OCI-M1 (cell line): ENCODE measurements at places on chromosomes 11 and 22.

GRCh38 chr22:49792107-49792506 is 35.6 kb downstream of the BRD1 start:
- no peak for DNase-seq

DNA sequence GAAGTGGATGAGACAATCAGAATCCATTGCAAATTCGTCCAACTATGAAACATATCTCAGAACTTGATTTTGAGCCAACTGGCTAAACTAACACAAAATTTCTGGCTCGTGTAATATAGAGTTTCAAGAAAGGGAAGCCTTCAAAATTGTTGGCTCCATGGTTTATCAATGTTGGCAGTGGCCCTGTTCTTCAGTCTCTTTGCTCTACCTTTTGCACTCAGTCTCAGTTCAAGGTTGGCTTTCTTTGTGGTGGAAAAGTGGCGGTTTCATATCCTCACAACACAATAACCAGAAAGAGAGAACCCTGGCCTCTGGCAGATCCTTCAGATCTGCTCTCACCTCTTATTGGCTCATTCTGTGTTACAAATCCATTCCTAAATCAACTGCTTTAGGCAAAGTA is 473.8 kb upstream of the API5 start:
- DNase-seq = no peak

DNA sequence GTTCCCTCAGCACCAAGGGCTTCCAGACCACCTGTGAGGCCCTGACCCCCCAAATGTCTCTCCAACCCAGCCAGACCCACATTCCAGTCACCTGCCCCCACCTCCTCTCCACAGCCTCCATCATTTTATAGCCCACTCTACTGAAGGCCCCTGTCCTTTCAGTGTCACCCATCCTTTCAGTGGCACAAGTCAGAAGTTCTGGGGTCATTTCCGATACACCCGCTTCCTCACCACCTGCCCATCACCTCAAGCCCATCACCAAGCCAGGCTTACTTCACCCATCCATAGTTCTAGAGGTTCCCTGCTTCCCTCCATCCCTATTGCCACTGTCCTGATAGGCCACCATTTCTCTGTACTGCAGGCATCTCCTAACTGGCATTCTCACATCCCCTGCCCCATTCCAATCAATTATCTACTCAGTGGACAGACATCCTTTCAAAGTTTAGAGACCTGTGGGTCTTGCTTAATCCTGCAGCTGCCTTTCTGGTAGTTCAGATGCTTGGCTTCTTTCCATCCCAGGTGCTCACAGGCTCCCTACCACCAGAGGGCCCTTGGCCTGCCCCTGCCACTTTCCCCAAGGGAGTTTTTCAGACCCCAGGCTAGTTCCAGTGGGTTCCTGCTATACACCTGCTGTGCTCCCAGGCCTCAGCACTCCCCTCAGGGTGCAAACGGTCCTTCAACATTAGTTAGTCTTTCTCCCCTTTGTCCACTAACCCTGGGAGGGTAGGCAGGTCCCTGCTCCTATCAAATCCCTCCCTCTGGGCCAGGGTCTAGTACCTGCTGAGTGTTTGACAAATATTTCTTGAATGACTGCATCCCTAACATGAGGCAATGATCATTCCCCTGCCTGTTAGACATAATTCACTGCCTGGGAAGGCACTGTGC is 7.6 kb downstream of the KCNQ1OT1 start:
- peak; percentile 25 for DNase-seq

GRCh38 chr11:36270701-36271100 is 18.5 kb downstream of the COMMD9 start:
- no peak for DNase-seq

- DNase-seq = no peak
Measured at GRCh38 chr22:38248280-38248679, 24.5 kb downstream of the TMEM184B start.

GRCh38 chr11:45641961-45642360 is 23.5 kb downstream of the CHST1 start:
- no peak for DNase-seq

DNA sequence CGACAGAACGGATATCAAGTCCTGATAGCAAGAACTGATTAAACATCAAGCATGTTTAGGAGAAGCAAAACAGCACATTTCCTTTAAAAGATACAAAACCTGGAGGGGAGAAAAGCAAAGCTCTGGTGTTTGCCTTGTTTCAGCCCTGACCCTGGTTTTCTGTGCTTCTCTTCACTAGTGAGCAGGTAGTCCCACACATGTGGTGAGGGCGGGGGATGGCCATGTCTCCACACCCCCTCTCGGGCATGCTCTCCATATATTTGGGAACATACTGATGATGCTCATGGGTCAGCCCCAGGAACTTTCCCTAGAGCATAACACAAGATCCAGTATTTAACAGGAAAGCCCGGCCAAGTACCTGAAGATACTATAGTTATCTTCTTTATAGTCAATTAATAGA is 10.1 kb downstream of the C11orf16 start:
- no peak for DNase-seq

GRCh38 chr11:10784232-10785145 is 24.2 kb downstream of the EIF4G2 start:
- DNase-seq = no peak

DNA sequence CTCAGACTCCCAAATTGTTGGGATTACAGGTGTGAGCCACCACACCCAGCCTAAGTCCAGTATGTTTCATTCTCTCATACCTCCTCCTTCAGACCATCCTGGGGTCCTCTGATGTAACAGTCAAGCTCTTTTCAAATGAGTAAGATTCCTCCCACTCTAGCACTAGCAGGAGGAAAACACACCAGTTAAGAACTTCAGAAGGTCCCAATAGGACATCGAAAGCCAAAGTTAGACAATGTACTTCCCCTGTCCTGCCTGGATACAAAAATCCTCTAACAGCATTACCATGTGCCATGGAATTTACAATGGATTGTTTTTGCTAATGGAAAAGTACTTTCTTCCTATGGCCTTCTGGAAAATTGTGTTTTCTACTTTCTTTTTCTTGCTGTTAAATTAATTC is 67.1 kb downstream of the CCDC34 start:
- DNase-seq = no peak

- no peak for DNase-seq
Measured at GRCh38 chr11:64729851-64730382, 6.9 kb upstream of the NRXN2 start.

DNA sequence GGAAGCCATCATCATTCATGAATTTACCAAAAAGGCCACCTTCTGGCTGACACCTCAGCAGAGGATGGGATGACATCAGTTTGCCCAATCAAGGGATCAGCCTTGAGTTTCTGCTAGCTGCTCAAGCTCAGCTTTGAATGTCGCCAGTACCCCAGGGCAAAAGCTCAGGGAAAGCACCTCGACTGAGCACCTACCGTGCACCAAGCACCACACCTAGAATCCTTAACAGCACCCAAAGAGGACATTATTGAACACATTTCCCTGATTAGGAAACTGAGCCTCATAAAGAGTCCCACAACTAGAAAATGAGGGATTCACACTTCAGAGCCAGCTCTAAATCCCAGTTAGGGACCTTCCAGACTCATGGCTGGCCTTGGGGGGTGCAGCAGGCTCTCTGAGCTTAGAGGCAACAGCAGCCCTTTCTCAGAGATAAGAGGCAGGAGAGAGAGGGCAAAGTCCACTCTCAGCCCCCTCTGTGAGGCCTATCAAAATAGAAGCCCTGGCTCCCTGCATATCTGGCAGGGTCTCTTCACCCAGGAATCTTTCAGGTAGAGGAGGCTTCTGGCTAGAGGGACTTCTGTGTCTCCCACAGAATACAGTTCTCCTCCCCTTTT is 13.4 kb upstream of the DAGLA start:
- DNase-seq = no peak

DNA sequence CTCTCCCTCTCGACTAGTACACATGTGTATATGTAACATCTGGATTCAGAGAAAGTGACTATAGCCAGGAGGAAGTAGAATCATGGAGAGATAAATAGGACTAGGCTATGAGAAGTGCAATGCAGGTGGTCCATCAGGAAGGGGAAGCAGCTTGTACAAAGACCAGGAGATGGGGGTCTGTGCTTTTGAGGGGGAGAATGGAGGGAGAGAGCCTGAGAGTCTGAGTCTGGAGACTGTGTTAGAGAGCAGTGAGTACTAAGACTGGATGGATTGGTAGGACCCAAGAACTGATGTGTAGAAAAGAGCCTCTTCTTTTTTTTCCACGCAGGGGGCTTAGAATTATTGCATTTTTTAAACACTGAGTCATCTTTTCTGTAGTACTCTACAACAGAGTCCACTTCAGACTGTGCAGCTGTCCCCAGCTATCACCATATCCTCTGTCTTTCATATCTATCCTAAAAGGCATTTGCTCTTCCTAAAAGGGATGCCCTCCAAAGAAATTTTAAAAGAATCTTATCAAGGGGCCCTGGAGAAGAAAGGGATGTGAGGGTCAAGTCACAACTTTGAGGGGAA is 80.4 kb downstream of the BDNF start:
- no peak for DNase-seq

DNA sequence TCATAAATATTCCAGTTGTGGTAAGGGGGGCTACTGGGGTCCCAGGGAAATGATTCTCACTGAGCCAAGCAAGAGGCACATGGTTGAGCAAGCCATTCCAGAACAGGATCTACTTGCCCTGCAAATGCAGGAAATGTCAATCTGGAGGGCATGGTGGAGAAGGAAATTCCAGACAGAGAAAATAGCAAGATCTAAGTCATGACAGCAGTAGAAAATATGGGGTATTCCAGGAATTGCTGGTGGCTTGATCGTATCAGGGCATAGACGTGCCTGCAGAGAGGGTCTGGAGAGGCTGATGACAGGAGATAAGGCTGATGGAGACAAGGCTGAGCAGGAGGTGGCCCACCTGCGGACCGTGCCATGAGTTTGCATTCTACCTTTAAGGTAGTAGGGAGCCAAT is 566.3 kb upstream of the CADM1 start:
- DNase-seq = no peak

GRCh38 chr22:22857607-22858558 is 29.7 kb upstream of the IGLL5 start:
- no peak for DNase-seq

DNA sequence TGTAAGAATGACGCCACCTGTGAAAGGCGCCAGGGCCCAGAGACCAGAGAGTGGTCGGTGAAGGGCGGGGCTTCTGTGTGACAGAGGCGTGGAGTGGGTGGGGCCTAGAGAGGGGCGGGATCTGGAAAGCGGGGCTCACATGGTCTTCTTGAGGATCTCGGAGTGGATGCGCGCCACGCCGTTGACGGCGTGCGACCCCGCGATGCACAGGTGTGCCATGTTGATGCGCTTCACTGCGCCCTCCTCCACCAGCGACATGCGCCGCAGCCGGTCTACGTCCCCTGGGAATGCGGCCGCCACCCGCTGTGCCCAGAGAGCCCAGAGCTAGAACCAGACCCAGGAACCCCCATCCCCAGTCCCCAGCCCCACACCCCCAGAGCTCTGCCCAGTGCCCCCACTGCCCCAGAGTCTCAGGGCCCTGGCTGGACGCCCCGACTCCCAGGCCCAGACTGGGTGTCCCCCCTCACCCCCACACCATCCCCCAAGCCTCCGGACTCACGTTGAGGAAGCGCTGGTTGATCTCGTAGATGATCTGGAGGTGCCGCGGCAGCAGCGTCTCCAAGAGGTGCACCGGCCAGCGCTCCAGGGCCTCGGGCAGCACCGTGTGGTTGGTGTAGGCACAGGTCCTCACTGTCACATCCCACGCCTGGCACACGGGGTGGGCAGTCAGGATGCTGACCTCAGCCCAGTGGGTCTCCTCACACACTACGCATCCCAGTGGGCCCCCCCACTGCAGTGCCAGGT is 6.2 kb downstream of the PYGM start:
- no peak for DNase-seq

DNA sequence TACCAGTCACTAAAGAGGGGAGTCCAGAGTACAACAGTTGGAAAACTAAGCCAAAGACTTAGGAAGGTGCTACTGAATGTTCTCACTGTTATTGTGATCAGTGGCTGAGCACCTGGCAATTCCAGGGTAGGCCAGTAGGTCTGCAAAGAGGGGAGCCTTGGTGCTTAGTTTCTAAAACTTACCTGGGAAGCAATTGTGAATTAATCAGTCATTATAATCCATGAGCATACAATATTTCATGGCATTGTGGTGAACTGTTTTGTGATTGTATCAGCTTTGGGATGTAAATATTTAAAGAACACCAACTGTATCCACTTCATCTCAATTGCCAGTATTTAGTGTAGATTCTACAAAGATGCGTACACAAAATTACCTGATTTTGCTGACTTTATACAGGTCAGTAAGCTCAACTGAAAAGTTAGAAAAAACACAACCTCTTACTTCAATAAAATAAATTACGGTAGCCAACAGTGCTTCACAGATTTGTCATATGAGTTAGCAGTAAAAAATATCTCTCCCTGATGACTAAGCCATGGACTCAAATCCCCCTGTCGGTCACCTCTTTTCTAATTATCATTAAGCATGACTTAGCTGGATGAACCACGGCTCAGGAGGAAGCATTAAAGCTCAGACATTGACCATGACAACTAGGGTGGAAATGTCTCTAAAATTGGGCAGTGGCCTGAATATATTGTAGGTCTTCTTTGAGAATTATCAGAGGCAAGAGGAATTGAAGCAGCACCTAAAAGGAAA is 30.8 kb upstream of the SORL1 start:
- peak; percentile 32 for DNase-seq

- no peak for DNase-seq
Measured at GRCh38 chr22:28029201-28029948, 110.3 kb upstream of the PITPNB start.

GRCh38 chr11:112279901-112280267 is 19.2 kb upstream of the PLET1 start:
- DNase-seq = peak; percentile 85

- DNase-seq = no peak
Measured at GRCh38 chr11:35158701-35159510, 19.9 kb downstream of the CD44 start.

GRCh38 chr11:86278226-86278625 is 23.8 kb upstream of the HIKESHI start:
- DNase-seq = no peak

- no peak for DNase-seq
Measured at GRCh38 chr11:33182246-33182878, 21.1 kb upstream of the CSTF3 start.

DNA sequence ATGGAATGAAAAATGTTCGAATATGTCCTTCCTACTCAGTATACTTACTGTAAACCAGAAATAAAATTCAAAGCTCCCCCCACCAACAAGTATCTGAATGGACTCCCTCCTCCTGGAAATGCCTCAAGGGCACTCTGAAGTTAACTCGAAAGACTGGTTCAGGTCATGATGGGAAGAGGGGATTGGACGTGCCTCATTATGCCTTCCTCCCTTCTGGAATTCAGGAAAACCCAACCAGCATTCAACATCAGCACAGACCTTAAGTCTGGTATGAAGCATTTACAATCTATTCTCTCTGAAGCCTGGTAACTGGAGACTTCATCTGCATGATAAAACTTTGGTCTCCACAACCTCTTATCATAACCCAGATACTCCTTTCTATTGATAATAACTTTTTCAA is 428.3 kb upstream of the RAG2 start:
- DNase-seq = no peak
